NCI-H2081 (cell line): ENCODE measurements at places on chromosomes 2 and 18.

GRCh38 chr2:238158509-238159070 is at the start of gene ERFE:
TSS of gene ERFE (plus strand) at chr2:238158970. CDS start at chr2:238159008, 38 bp downstream.
- no peak for DNase-seq

GRCh38 chr2:65452150-65452895 is 19.9 kb upstream of the SPRED2 start:
- no peak for DNase-seq

- no peak for DNase-seq
These were observed 28.1 kb downstream of the ASAP2 start for GRCh38 chr2:9234680-9235146.

DNA sequence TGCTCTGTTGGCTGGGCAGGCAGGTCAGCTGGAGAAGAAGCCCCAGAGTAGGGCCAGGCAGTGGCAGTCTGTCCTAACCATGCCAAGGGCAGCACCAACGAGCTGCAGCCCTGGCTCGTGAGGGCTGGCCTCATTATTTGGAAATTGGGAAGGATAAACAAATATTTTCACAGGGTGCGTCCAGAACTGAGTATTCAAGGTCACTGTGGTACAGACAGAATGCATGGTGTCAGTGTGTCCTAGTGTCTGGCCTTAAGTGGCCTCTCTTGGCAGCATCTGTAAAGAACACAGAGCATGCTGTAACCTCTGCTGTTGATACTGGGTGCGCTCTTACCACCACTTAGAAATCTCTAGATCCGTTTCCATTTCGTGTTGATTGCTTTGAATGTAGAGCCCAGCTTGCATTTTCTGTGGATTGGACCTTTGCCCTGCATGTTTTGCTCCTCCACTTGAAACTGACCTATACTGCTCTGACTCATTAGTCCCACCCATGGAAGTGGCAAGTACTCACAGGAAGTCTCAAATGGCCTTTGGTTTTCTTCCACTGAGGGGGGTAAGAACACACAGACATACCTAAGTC is 88.2 kb downstream of the GREB1L start:
- DNase-seq = no peak

DNA sequence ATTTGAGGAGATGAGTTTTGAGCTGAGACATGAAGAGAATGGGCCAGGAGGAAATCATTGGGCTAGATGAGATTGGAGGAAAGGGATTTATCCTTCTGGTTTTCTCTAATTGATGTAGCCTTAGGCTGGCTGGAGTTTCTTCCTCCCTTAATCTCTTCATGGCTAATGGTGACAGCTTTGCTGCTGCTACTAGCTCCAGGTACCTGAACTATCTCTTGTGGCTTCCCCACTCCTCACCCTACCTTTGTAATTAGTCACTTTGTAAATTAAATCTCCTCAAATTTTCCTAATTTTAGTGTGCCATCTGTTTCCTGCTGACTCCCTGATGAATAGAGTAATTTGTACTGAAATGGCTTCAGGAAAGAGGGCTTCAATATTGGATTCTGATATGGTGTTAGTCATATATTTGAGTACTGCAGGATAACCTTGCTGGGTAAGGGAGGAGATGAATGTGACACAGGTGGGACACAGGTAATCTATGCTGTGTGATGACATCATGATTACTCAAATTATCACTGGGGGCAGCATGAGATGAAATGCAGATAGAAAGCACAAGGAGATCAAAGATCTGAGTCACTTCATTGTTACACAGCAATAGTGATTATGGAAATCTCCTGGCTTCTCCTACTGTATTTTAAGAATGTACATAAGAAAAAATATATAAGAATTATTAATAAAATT is 1134.1 kb upstream of the DDX18 start:
- no peak for DNase-seq

- peak; percentile 37 for DNase-seq
These were observed 453 bp upstream of the GRB14 start for GRCh38 chr2:164621764-164622105.

DNA sequence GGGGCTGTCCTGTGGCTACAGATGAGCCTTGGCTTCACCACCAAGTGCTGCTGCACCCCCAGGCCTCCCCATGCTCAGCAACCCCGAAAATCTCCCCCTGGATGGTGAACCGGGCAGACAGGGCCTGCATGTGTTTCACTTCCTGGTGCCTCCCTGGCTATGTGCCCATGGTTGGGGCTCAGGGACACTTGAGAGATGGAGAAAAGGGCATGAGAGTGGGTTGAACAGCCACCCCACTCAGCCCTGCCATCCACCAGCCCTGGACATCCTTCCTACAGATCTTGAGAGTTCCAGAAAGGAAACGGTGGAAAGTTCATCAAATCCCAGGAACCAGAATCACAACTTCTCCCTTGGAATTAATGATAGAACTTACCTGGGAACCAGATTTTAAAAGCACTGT is 74.7 kb upstream of the TEX51 start:
- no peak for DNase-seq

GRCh38 chr18:36700955-36701354 is 127.8 kb downstream of the TPGS2 start:
- no peak for DNase-seq

- DNase-seq = no peak
These were observed 31.4 kb downstream of the MAPRE2 start for GRCh38 chr18:35072616-35073015.

DNA sequence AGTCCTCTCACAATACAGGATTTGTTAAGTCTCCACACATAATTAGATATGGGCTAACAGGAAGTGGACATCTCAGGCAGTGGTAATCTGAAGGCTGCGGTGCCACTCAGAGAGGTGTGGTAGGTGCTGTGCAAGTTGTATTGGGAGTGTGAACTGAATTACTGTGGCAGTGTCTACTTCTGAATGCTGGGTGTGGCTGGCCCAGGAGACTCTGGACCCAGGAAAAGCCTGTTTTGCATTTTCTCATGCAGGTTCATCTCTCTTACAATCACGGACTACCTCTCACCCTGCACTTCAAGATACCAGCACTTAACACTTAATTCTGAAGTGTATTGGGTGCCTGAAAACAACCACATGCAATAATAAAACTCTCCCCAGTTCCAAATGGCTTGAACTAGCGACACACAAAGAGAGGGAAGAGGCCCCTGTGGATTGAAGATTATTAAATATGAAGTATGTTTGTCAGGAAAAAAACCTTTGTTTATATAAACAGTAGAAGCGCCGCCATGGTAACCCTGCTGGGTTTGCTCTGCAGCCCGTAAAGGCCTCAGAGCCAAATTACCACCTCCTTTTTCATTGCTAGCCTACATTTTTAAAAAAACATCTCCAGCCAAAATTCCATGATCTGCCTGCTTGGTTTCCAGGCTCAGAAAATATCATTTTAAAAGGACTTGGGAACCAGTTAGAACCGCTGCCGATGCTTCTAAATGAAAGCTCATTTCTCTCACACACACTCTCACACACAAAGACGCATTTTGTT is 77.5 kb downstream of the GFPT1 start:
- peak; percentile 53 for DNase-seq

GRCh38 chr2:205776139-205776538 is 93.8 kb downstream of the NRP2 start:
- DNase-seq = no peak

DNA sequence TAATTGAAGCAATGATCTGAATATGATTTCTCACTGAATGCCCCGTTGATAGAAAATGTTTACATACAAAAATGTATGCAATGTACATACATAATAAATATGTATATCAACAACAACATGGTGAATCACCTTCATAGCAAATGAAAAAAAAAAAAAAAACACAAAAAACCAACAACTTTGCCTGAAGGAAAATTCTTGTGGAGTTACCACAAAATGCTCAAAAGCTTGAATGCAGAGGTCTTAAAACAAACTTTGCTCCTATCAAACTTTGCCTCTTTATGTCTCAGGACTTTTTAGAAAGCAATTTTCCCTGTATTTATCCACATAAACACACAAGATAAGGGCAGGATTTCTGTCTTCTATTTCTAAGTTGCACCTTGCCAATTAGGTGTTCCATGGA is 92.9 kb upstream of the SIX2 start:
- DNase-seq = no peak

- DNase-seq = peak; percentile 77
These were observed 57.3 kb upstream of the PSMD14 start for GRCh38 chr2:161250864-161251436.

GRCh38 chr2:127025359-127026166 is 81.4 kb downstream of the BIN1 start:
- peak; percentile 92 for DNase-seq
